Anterior cingulate cortex (tissue), 58 donors: ENCODE measurements at places on chromosomes 3 and 15.

GRCh38 chr3:39101022-39101689, 6.3 kb downstream of the GORASP1 start:
- DNase-seq = no peak

DNA sequence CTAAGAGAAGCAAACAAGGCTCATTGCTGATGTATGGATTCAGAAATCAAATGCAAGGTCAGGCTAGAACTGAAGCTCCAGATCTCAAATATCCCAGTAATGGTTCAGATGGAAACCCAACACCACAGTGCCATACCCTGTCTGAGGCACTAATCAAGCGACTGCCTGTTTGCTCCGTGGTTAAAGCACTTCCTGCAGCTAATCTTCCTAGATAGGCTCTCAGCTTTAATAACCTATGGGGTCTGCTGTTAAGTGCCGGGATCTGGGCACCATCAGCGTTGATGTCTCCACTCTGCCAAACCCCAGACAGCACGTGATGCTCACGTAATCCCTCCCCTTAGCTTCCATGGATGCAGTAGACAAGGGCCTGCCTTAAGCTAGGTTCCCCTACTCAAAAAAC, 262.6 kb downstream of the MECOM start:
- DNase-seq = no peak

DNA sequence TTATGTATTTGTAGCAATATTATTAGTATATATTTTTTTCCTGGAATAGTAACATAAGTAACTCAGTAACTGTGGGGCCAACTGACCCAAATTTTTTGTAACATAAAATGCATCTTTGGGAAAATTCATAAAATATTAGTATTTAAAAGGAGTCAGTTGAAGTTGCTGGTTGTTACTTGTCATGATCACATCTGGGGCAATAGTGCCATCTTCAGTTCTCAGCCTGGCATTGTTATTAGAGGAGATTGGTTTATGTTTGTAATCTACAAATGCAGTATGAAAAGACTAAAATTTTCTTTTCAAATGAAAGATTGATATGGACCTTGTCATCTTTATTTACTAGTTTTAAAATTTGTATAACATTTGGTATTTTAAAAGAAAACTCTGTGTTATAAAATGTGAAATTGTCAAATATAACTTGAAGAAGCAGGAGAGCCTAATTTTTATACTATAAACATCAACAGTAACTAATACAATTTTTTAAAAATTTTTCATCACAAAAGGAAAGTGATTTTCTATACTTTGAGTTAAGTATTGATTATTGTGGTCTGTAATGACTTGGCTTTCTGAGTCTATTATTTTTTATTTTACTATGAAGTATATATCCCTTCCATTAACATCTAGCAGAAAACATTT, 38.8 kb upstream of the MLF1 start:
- no peak for DNase-seq

DNA sequence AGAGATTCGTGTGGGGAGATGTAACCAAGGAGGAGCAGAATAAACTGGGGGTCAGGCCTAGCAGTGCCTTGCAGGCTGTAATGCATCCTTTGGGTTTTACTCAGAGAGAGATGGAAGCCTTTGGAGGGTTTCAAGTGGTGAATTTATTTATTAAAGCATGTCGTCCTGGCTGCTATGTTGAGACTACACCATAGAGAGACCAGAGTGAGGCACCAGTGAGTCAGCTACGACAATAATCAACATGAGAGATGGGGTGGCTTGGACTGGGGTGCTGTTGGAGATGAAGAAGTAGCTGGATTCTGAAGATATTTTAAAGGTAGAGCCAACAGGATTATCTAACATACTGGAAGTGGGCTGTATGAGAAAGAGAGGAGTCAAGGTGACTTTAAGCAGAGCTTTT, 335.3 kb upstream of the ARHGEF26 start:
- no peak for DNase-seq

DNA sequence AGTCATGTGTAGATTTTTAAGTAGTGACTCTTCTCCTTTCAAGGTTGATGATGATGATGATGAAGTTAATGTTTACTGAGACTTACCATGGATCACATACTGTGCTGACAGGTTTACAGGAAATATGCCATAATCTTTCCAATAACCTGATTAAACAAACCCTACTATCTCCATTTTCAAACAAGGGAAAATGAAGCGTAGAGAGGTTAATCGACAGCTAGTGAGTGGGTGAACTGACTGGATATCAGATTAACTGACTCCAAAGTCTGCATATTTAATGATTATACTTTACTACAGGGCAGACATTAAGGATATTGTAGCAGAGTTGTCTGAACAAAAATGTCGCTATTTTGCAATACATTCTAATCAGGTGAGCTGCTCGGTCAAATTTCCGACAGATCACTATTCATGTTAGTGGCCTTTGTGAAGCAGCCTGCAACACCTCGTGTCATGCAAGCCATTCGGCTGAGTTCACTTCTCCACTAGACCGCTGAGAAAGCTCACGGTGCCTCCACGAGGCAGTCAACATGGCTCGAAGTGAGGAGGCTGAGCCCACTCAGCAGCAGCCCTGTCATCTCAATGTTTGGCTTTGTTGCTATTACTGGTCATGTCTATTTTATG, 264.2 kb downstream of the NFKBIZ start:
- no peak for DNase-seq

DNA sequence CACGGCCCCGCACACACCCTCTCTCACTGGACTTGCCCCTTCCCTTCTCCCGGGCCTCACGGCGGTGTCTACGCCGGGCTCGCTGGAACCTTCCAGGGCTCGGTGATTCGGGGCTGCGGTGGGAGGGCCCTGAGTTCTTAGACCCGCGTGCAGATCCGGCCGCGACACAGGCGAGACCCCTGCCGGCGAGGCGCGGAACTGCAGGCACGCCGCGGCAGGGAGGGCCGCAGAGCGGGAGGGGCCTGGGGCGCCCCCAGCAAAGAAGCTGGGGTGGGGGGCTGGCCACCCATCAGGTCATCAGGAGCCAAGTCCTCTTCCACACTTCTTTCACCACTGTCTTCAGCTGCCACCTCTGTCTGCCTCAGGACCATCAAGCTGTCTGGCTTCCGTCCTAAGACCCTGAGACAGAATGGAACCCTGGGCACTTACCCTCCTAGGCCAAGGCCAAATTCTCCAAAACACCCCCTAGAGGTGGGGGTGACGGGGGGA, 164.5 kb downstream of the XXYLT1 start:
- DNase-seq = no peak

- DNase-seq = no peak
These were observed 225.5 kb upstream of the ST8SIA2 start for GRCh38 chr15:92168066-92168683.

- DNase-seq = no peak
These were observed 2.0 kb downstream of the WNT7A start for GRCh38 chr3:13877911-13878280.

DNA sequence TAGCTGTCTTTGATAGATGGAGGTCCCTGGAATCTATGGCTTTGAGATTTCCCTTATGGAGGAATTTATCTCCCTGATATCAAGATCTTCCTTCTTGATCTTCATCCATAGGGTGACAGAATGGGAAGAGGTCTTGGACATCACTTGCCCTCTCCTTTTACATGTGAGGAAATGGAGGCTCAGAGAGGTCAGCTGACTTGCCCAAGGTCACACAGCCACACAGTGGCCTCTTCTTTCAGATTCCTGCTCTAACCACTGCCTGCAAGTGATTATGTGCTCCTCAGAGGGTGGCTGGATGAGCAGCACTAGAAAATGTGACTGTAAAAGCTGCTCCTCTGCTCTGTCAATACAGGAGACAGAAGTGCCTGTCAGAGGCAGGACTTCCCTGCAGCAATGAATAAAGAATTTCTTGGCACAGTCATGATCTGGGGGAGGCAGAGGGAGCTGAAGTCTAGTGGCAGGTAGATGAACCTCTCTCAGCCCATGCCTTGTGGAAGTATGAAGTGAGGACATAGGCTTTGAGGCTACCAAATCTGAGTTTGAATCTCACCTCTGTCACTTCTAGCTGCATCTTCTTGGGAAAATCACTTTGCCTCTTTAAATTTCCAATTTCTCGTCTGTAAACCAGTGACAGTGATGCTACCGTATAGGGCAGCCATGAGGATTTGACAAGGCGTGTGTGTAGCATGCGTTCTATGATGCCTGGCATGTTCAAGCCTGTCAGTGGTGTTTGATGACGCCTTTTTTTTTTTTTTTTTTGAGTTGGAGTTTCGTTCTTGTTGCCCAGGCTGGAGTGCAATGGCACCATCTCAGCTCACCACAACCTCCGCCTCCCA, 12.0 kb downstream of the SSUH2 start:
- no peak for DNase-seq

DNA sequence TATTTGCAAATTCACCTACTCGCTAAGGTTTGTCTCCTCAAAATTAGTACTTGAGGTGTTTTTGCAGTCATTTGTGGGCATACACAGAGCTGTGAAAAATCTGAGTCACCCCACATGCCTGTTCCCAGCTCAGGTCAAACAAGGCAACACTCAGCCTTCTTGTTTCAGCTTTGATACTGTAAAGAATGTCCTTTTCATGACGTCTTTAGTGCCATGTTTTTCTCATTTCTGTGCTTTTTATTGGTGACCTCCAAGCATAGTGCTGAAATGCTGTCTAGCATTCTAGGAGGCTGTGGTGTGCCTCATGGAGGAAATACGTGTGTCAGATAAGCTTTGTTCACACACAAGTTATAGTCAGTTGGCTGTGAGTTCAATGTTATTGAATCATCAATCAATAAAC, 8.8 kb downstream of the CAPN3 start:
- no peak for DNase-seq

DNA sequence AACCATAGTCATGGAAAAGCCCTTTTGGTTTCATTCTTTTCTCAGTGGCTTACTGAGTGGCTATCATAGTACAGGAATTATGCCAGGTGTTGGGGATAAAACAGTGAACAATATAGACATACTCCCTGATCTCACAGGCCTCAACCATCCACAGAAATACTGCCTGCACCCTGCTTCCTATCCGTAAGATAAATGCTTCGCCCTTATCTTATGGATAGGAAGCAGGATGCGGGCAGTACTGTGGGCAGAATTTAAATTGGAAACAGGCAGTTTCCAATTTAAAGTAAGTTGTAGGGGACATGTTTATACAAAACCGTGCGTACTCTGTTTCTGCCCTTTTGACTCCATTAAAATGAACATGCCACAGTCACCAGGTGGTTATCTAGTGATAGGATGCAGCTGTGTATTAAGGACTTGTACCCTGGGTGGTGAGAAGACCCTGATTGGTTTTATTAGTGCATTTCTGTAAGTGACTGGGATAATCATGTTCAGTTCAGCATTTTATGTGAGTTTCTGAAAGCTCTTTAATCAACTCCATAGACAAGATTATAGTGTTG, 141.8 kb upstream of the BHLHE40 start:
- no peak for DNase-seq

DNA sequence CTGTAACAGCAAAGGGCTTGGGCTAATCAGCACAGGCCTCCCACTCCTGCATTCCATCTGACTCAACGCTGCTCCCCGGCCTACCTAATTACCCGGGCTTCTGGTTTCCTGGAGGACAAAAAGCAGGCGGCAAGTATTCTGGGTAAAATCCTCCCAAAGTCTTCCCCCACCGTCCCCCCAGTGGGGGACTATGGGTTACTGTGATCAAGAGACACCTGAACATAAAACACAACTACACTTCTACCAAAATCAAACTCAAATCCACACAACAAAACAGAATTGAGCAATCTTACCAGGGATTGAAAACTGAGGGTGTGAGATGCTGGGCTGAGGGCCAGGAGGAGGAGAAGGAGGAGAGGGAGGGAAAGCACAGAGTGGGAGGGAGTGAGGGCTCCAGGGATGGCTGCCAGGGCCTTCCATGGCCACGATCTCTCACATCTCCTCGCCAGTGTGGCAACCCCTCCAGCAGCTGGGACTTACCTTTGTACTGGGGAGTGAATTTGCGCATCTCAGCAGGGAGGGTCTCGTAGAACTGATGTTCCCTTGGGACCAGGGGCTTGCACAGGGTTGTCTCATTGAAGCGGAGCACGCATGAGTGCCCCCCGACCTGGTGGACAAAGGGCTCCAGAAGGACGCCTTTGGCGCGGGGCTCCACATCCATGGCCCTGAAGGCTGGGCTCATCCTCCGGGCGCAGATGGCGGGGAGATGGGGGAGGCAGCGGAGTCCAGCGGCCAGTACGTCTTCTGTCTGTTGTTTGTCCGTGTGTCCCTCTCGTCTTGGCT, 9.1 kb upstream of the NCKIPSD start:
- peak; percentile 63 for DNase-seq

GRCh38 chr3:29279286-29279685, 1.6 kb upstream of the RBMS3 start:
- DNase-seq = no peak

DNA sequence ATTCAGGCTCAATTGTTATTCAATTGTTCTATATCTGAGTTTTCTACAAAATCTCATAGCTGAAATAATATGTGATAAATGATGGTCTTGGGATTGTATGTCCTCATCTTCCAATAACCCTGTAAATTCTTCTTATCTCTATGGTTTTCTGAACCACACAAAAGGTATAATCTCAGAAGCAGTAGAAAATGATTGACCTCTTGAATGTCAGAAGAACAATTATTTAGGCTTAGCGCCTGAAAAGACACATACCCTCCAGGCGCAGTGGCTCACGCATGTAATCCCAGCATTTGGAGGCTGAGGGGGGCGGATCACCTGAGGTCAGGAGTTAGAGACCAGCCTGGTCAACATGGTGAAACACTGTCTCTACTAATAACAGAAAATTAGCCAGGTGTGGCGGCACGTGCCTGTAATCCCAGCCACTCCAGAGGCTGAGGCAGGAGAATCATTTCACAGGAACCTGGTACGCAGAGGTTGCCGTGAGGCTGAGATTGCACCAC, 288.0 kb upstream of the TBC1D5 start:
- no peak for DNase-seq

DNA sequence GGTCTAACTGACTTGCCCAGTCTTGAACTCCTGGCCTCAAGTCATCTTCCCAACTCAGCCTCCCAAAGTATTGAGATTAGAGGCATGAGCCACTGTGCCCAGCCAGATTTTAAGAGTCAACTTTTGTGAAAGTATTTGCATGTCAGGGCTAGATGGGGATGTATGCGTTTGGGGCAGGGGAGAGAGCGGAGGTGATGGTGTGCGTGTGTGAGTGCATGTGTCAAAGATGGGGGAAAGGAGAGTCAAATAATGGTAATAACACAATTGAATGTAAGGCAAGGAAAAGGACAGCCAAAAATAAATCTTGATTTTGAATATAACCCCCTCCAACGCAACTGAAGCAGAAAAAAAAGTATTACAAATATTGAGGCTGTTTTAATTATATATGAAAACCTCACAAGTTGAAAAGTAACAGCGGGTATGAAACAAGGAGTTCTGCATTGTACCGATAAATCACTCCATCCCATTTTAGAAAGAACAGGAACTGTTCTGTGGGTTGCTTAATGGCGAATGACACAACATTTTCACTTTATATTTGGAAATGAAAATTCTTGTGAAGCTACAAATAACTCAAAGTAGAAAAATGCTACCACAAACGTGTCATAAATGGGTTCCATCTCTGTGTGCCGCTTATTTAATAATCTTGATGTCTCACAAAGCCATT, 29.9 kb upstream of the LDHAL6B start:
- DNase-seq = no peak

GRCh38 chr3:159787178-159787574, 201.5 kb upstream of the IL12A start:
- no peak for DNase-seq

GRCh38 chr3:13892304-13892703, 12.4 kb upstream of the WNT7A start:
- no peak for DNase-seq

GRCh38 chr3:174253940-174254339, 605.2 kb upstream of the NAALADL2 start:
- DNase-seq = no peak
